Posterior cingulate gyrus (tissue), 11 donors: ENCODE measurements at places on chromosomes 11 and 22.

- peak; percentile 61 for DNase-seq
Observed at GRCh38 chr22:29155966-29156365, 49.7 kb upstream of the EMID1 start.

DNA sequence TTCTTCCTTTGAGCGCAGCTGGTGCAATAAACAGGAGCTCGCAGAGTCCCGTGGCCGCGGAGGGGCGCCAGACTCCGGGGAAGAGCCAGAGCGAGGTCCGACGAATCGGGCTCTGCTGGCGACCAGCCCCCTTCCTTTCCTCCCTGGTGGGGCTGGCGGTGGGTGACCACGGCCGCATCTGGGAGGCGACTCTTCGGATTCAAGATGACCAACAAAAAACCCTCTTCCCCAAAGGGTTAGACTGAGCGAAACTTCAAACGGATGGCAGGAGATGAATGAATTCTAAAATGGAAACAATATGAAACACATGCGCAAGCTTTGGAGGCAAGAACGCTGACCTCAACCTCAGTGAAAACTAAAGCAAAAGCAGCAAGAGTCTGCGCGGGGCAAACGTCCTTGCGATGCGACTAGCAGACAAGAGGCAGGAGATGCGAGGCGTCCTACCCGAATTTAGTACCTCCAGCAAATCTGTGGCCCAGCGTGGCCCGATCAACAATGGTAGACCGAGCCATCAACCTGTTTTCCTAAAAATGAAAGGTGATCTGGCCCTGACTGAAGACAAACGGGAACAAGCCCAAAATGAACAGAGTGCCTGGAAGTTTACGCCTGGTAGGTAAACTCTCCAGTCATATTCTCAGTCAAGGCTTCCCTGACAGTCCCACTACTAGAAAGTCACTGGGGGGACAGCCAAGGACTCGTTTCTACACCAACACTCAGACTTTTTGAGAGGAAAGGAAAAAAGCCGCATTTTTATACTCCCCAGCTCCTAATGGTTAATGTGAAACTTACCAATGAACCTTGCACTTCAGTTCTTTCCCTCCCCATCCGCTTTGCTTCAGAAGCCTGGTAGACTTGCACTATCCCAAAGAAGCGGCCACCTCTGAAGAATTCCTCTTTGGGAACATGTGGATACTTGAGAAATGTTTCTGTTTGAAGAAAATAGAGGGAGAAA is 11.6 kb downstream of the MMP3 start:
- DNase-seq: no peak

DNA sequence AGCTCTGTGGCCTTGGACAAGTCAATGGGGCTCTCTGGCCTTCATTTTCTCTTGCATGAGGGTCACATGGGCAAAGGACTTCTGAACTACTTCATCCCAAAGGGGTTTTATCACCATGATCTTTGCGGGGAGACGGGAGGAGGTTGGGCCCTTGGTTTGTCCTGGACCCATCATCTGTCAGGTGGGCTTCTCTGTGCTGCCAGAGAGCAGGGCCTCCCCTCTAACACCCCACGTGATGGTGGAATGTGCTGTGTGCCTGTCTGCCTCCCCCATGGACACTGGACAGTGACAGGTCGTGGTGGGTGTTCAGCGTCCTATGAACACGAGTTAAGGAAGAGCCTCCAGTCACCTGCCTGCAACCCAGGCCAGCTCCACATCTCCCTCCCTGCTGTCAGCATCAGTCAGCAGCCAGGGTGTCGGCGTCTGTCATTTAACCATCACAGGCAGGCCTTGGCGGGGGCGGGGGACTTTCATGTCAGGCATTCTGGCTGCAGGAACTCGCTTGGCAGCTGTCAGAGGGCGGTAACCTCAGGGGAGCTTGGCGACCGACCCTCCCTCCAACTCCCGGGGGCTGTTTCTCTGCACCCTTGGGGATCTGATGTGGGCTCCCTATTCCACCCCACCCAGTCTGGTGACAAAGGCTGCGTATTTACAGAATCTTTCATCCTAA is 2.6 kb upstream of the SUN2 start:
- DNase-seq: no peak

DNA sequence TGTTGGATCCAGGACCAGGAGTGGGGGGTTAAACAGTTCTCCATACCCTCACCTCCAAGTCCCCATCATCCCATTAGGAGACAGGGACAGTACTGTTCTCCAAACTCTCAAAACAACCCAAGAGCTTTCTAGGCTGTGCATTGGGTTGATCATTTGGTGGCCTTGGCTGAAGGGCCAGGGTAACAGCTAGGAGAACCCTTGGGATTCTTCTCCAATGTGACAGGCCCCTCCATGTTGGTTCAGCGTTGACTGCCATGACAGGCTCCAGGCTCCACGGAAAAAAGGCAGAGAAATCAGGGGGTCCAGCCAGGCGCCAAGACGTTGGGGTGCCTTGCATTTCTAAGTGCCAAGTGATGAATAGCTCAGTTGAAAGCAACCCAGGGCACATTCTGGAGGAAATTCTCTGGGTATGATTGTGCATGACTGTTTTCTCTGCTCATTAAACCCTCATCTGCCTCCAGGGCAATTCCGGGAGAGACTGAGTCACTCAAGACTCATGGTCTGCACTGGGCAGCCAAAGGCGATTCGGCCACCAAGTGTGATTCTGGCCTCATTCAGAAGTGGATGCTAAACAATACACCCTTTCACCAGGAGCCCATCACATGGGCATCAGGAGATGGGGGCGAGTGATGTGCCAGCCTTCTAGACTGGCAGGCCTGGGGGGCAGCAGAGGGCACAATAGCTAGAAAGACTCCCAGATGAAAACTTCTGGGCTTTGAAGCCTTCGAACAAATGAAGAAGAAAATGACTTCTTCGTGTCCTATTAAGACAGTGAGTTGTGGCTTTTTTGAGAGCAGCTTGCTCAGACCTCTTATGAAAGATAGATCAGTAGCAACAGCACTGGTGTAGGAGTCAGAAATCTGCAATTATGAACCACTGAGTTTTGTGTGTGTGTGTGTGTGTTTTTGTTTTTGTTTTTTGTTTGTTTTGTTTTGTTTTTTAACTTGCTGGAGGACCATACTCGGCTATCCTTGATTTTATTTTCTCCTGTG is 27.7 kb downstream of the CD44 start:
- DNase-seq: peak; percentile 41

DNA sequence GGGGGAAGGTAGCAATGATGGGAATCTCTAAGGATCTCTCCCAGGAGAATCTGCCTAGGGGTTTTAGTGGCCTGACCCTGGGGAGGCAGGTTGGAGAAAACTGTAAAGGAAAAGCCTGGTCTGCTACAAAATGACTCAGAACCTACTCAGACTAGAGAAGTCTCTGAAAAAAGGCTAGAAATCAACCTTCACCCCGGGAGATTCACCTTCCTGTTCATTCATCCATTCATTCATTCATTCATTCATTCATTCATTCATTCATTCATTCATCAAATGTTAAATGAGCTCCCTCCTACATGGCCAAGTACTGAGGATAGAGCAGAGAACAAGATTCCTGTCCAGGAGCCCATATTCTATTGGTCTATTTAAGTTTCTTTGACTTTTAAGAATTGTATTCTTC is 8.9 kb upstream of the ANKK1 start:
- DNase-seq: no peak

DNA sequence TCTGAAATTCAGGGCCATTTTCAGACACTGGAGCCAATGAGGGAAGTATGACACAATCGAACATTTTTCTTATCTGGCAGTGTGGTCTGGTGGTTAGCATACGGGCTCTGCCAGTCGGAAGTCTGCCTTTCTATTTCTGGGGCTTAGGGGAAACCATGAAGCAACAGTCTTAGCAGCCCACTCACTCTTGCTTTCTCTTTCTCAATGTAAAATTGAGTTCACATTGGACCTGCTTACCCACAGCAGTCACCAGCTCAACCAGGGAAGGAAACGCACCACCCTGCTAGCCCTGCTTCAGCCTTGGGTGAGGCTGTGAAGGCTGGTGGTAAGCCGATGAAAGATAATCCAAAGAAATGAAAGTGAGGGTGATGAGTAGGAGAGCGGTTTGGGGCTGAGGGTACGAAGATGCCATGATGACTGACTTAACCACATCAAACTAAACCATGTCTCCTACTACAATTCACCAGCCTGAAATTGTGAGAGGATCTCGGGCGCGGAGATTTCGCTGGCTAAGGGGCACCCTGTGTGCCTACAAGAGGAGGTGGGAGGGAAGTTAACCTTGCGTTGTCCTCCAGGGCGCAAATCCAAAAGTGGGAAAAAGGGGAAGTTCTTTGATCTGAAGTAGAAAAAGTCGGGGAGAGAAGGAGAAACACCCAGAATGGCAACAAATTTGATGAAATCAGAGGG is 2.0 kb upstream of the LMO2 start:
- DNase-seq: no peak

GRCh38 chr22:21823740-21824444 is 43.6 kb downstream of the MAPK1 start:
- DNase-seq: no peak

GRCh38 chr11:61152816-61153592 is 8.2 kb downstream of the VPS37C start:
- no peak for DNase-seq

DNA sequence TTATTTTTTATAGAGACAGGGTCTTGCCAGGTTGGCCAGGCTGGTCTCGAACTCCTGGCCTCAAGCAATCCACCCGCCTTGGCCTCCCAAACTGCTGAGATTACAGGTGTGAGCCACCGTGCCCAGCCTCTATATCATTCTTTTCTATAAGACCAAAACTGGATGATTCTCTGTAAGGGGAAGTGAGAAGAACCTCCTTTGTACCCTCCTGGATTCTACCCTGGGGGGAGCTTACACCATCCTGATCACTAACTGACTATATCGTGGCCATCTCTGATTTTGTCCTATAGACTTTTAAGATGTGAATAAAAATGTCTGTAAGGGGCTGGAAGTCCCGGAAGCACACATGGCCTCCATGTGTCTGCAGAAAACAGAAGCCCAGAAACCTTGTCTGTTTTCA is 9.1 kb downstream of the PIWIL4 start:
- no peak for DNase-seq

GRCh38 chr11:70146299-70146698 is 56.8 kb upstream of the FADD start:
- DNase-seq: no peak
